DMS53 (cell line): ENCODE measurements at places on chromosomes 7 and 10.

GRCh38 chr10:125533866-125534265, 149.1 kb downstream of the TEX36 start:
- no peak for DNase-seq

DNA sequence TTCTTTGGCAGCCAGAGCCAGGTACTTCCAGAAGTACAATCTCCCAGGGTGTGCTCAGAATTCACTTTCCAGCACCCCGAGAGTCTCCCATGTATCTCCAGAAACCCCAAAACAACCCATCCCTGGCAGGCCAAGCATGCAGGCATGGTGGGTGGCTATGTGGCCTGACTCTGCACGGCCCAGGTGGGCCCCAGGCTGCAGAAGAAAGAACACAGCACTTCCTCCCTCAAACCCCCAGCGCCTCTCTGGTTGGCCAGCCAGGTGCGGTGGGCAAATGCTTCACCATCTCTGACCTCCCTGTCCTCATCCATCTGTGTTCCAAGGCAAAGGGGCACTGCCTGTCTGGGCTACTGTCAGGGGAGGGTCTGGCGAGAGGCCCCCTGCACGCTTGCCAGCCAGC, 100.3 kb downstream of the MKI67 start:
- no peak for DNase-seq

DNA sequence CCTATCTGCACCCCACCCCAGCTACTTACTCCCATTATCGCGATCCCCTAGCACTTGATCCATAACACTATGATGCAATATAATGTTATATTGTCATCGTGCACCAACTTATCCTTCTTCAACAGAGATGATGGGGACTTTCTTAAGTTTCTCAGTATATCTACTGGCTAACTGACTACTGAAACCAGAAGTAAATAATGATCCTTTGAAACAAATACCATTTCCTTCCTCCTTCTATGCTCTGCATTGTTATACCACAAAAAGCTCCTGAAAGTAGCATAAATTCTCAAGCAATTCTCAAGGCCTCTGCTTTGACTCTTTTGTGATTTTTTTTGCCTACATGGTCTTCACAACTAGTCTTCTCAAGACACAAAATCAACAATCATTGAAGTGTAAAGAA, 68.9 kb downstream of the HTR7 start:
- DNase-seq, result no peak

- peak; percentile 77 for DNase-seq
Observed at GRCh38 chr7:91632234-91632940, 248.1 kb downstream of the MTERF1 start.

- DNase-seq, result no peak
Observed at GRCh38 chr7:155986497-155987160, 174.4 kb upstream of the SHH start.

DNA sequence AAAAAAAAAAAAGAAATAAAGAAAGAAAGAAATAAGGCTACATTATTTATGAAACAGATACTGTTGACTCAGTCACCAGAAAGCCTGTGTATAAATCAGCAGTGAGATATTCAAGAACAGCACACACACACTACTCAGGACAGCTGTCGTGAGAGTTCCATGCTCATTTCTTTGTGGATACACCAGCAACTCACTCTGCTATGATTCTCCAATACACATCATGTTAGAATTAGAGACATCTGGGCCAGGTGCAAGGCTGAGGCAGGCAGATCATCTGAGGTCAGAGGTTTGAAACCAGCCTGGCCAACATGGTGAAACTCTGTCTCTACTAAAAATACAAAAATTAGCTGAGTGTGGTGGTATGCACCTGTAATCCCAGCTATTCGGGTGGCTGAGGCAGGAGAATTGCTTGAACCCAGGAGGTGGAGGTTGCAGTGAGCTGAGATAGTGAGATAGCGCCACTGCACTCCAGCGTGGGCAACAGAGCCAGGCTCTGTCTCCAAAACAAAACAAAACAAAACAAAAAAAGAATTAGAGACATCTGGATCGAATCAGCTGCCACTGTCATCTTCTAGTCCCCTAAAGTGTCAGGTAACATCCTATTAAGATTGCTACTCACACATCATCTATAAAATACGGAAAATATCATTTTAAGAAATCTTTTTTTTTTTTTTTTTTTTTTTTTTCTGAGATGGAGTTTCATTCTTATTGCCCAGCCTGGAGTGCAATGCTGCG, 11.2 kb upstream of the NUPR2 start:
- peak; percentile 8 for DNase-seq
